ENCODE measurements at places on chromosomes 3 and 15.

- no peak for DNase-seq
Observed at GRCh38 chr3:168002786-168003368, 92.8 kb downstream of the GOLIM4 start.

DNA sequence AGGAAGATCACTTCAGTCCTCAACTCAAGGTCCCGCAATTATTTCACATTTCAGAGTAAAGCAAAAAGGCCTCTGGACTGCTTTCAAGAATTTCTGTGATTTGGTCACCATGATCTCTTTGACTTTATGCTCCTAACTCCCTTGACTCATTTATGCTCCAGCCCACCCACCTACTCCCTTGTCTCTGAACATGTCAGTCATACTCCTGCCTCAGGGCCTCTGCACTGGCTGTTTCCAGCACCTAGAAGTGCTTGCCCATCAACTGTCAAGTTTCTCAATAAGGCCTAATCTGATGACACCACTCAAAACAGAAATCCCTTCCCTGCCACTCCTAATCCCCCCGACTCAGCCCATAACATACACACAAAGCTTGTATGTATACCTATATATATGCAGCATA, 36.1 kb upstream of the CSPG5 start:
- DNase-seq: no peak

DNA sequence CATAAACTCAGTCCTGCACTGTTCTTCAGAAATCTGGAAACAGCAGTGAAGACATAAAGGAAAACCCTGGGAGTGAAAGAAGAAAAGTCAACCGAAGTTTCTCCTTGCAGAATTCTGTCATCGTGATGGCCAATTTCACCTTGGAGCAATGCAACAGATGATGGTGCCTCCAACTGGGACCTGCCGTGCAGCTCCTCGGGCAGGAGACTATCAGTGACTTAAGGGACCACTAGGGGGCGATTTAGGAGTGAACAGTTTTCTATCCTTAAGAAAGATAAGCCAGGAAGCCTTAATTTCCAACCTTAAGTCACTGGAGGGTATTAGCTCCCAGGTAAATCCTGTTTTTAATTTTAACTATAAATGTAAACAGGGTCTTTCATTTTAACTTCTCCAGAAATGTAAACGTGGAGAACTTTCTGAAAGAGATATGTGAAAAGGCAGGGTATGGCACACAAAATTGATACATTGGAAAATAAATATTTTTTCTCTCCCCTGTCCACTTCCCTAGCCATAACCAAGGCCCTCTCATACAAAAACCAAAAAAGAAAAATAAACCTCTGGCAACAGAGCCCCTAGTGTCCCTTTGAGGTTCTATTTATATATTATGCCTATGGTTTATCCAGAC, 116.3 kb downstream of the PDZRN3 start:
- no peak for DNase-seq

- DNase-seq: no peak
Observed at GRCh38 chr3:13135251-13135810, 62.1 kb upstream of the IQSEC1 start.

GRCh38 chr15:36599620-36600433, 20.4 kb downstream of the CDIN1 start:
- no peak for DNase-seq

- no peak for DNase-seq
Observed at GRCh38 chr15:80609512-80609946, 85.6 kb upstream of the ABHD17C start.

DNA sequence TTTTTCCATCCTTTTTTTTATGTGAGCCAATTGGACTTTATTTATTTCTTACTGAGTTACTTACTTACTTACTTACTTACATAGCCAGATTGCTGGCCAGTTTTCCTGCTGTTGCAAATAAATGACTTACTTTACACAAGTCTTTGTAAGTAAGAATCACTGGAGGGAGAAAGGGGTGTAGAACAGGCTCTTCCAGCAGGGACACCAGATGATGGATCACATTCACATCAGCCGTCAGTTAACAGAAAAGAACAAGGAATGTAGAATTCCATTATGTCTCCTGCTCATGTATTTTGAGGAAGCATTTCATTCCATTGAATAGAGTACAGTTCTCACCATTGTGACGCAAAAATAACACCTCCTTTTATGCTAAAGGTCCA, 188.6 kb downstream of the FNDC3B start:
- no peak for DNase-seq

- no peak for DNase-seq
Observed at GRCh38 chr3:112582244-112582874, 20.5 kb downstream of the SLC35A5 start.

DNA sequence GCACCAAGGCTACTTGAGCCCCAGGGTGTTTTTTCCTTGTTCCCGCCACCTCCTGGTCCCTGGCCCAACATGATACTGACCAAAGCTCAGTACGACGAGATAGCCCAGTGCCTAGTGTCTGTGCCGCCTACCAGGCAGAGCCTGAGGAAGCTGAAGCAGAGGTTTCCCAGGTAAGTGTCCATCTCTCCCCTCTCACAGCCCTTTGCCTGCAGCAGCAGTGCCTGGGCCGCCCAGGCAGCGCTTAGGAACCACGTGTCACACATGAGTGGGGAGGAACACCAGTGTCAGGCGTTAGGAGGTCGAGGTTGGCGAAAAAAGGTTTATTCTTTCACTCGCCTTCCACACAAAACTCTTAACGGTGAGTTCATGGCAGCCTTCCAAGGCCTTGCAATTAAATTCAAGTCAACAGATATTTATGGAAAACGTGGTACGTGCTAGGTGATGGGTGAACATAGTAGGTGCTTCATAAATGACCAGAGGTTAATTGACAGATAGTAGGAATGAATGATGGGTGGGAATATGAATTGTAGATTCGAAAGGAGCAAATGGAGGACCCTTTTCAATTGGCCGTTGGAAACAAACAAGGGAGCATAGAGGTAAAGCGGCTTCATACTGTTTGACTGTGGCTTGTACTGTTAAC, 486 bp downstream of the CDIN1 start:
- DNase-seq: peak; percentile 1

GRCh38 chr3:179528772-179529171, 34.0 kb upstream of the ACTL6A start:
- no peak for DNase-seq

DNA sequence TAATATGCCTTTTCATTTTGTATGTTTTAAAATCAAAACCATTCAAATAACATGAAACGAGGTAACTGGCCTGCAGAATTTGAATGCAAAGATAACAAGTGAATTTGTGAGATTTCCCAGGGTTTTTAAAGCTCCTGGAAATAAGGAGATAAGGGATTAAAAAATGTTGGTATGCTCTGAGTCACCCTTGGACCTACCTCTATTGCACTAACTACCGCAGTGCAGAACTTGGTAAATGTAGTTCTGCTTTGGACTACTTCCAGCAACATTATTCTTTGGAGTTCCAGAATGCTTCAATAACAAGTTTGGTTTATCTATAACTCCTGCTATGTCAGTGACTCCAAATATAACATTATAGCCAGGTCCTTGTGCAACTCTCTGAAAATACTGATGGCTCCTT, 201.7 kb downstream of the GAP43 start:
- DNase-seq: no peak

- DNase-seq: no peak
Observed at GRCh38 chr3:100221159-100221558, 39.6 kb upstream of the TBC1D23 start.

GRCh38 chr15:50888054-50888453, 20.4 kb upstream of the AP4E1 start:
- DNase-seq: no peak

GRCh38 chr15:22989576-22990477, 9.7 kb upstream of the CYFIP1 start:
- no peak for DNase-seq

- no peak for DNase-seq
Observed at GRCh38 chr3:122469659-122470058, 45.1 kb downstream of the KPNA1 start.

GRCh38 chr3:27504749-27505148, 20.6 kb upstream of the SLC4A7 start:
- no peak for DNase-seq

DNA sequence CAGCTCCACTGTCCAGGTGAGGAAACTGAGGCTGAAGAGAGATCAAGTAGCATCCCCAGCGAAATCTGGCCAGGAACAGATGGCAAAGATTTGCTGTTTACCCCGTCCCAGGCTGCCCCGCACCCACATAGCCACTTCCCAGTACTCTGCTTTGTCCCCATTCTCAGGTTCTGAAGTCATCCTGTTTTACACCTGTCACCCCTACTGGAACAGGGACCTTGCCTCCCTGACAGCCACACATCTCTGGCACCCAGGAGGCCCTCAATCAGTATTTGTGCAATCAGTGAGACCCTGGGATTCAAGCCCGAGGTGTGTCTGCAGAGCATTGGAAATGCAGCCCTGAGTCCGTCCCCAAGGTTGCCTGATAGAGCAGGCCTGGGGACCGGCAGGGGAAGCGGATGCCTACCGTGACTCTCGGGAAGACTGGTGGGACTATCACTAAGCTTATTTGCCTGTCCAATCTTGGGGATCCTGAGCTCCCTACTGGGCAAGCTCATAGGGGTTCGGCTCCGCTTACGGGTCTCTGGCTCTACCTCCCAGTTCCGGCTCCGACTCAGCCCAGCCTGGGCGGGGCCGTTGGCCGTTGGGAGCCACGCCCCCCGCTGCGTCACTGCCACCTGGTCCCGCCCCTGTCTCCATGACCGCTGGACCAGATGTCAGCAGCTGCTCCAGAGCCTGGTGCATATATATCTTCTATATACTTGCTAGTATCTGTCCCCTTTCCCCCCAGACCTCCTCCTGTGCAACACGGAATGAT, 17.5 kb upstream of the FANCD2 start:
- DNase-seq: peak; percentile 49

GRCh38 chr3:143302638-143303171, 183.1 kb downstream of the CHST2 start:
- no peak for DNase-seq

GRCh38 chr3:129603991-129604749, 2.3 kb downstream of the PLXND1 start:
- DNase-seq: no peak

All from activated gamma-delta T cell treated with anti-CD3 and anti-CD28 coated beads, Interleukin-2, amount 50 U/mL, for 16 hours (primary cell).